Posterior vena cava (tissue), 2 donors: ENCODE measurements at places on chromosomes 7 and 10.

DNA sequence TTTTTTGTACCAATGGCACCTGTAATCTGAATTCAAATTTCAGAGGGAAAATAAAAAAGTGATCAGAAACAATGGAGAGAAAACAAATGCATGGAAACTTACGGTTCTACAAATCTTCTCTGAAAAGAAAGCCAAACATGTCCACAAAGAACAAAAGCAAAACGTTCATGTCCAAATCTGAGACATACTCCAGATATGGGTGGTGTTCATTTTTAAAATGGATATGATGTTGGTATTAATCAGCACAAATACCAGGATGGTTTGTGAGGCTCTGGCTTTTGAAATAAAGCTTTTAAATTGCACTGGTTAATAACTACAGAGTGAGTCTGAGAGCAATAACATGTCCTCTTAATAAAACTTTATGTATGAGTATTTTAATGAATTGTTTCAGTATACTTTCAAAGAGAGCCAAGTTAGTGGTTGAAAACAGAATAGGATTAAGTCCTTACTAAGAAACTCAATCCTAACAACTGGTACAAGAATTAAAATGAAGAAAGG is 366.4 kb downstream of the INHBA start:
- no peak for DNase-seq

DNA sequence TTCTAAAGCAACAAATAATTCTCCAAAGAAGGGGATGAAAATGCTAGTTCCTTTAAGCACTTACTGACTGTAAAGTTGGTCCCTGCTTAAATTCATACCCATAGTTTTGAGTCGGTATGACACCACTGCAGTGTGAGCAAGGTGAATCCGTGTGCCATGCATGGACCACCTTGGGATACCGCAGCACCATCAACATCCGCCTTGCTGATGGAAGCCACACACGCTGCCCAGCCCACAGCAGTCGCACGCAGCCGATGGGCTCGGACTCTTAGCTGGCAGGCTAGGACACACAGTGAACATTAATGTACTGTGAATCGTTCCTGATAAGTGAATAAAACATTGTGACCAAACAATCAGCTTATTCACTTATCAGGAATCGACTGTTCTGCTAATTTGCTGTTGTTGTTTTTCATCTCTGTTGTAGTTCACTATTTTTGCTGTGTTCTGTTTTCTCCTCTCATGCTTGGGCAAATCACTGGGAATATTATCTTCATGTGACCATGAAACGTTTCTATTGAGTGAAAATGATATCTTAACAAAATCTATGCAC is 275.5 kb downstream of the USP6NL start:
- no peak for DNase-seq

GRCh38 chr7:19439517-19439916 is 269.3 kb downstream of the POLR1F start:
- DNase-seq = no peak

GRCh38 chr7:123201901-123202300 is 2.1 kb upstream of the SLC13A1 start:
- DNase-seq = no peak

DNA sequence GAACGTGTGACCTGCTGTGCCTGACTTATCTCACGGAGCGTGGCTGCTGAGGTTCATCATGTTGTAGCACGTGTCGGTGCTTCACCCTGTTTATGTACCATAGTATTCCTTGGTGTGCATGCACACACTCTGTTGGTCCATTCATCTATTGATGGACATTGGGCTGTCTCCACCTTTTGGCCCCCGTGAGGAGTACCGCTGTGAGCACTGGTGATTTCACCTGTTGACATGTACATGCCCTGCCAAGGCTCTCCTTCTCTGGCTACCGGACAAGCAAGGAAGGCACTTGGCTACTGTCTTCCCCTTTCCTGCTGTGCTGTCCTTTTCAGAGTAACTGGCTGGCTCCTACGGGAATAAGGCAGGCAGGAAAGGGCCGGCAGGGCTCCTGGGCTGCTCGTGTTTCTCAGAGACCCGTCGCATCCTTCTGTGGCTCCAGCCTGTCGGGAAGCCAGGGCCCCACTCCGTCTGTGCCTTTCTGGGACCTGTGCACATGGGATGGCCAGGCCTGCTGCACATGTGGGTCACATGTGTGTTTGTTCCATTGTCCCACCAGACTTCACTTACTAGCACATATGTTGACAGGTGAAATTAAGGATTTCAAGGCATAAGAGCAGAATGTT is 17.8 kb upstream of the TBRG4 start:
- DNase-seq = peak; percentile 67

DNA sequence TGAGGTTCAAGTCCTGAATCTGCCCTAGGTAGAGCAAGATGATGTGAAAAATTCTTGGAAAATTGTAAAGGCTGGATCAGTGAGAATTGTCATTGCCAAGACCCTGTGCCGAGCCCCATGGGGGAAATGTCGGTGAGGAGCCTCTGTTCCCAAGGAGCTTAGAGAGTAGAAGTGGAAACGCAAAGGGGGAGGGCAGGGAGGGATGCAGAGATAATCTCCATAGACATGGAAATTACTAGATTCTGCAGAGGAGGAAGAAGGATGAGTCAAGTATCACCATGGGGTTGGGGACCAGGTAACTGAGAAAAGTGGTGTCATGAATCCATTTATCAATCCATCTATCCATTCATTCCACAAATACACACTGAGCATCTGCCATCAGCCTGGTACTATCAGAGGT is 26.0 kb downstream of the DUSP5 start:
- DNase-seq = no peak

GRCh38 chr7:128453836-128454804 is 1.6 kb upstream of the HILPDA start:
- peak; percentile 96 for DNase-seq

DNA sequence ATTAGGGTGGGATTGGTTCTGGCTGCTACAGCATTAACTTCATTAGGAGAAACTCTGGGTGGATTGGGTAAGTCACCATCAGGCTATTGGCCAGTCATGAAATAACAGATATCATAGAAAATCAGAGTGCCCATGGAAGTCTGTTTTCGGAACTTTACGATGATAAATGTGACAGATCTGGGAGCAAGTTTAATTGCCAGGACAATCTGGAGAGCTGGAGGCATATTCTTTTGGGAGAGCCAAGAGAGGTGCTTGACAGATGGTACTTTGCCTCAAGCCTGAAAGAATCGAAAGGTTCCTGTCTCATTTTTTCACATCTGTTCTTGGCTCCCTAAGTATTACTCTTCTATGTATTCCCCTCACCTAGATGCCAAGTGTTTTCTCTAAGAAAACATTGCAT is 369.9 kb downstream of the CNTNAP2 start:
- no peak for DNase-seq

DNA sequence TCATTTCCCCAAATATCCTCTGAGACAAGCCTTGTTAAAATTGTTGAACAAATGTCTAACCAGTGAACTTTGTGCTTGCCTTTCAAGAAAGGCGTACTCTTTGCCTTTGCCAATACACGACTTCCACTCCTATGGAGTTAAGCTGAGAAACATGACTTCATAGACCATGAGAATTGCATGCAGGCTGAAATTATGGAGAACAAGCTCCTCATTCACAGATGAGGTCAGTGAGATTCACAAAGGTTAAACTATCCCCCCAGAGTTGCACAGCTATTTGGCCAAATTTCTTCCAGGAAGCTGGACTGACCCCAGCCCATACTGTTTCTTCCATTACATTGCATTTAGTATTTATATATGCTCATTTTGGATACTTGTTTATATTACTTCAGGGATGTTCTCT is 221.4 kb upstream of the SEMA3C start:
- DNase-seq = no peak

DNA sequence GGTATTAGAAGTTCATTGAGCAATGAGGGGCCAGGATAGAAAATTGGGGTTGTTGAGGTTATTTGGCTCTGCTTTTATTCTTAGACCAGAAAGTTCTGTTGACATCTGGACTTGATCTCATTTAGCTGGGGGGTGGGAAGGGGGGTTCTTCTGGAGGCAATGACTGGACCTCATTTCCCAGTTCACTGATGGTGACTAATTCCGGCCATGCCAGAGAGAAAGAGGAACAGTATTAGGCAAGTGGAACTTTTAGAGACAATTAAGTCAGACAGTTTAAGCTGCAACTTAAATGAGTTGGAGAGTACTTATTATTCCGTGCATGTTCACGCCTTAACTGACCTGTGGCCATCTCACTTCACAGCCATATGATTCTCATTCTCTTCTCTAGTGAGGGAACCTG is 512.5 kb downstream of the REEP3 start:
- no peak for DNase-seq

GRCh38 chr10:3222068-3222467 is 49.5 kb upstream of the PITRM1 start:
- DNase-seq = no peak

DNA sequence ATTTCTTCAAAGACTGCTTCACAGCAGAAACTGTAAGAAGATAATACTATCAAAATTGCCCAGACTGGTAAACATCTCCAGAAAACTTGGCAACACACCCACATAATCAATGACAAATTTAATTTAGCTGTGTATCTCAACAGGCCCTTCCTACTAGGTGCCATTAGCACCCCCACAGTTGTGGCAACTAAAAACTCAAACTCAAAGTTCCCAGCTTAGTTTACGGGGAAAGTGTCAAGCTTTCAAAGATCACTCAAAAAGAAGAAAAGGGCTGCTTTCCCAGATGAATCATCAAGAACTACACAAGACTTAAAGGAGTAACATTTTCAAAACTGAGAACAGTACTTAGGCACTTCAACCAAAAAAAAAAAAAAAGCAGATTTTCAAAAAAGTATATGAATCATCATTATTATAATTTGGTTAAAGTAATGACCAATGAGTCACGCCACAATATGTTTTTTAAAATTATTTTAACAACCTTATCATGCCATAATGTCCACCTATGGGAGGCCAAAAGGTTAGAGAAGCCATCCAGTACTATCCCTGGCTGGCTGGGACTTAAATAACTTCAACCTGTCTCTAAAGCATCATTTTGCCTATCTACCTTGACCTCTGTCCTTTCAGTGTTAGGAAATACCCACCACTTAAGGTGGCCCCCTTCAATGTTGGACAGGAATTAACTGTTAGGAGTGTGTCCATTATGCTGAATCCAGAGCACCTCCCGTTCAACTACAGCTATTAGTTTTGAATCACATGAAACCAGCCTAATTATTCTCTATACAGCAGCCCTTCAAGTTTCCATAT is 90.8 kb downstream of the ZFAND4 start:
- no peak for DNase-seq

- DNase-seq = no peak
These were observed 138.9 kb upstream of the AHR start for GRCh38 chr7:17159500-17160037.

DNA sequence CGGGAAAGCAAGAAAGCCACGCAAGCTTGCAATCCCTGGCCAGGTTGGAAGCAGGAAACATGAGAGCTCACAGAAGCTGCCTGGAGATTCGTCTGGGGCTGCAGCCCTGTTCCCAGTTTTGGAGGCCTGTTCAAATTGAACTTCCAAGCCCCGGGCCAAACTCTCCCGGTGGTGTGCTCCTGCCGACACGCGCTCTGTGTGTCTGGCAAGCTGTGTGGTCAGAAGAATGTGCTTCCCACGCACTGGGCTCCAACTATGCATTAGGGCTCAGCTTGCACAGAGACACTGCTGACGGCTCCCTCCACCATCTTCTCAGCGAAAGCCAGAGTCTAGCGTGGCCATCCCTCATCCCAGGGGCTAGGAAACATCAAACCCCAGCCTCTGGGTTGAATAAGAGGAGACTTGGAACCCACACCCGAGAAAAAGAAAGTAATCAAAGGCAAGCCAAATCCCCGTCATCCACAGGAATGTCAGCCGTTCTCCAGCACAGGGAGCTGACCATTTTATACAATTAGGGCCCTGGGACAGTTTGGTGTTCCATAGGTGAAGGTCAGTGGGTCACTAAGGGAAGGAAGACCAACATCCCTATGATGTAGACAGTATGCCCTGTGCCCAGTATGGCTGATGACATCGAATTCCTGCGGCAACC is 107.2 kb downstream of the FGFR2 start:
- DNase-seq = peak; percentile 4

- no peak for DNase-seq
These were observed 609.0 kb downstream of the SDK1 start for GRCh38 chr7:3910054-3910453.

- DNase-seq = no peak
These were observed 27.1 kb downstream of the TAS2R16 start for GRCh38 chr7:122968389-122968788.

DNA sequence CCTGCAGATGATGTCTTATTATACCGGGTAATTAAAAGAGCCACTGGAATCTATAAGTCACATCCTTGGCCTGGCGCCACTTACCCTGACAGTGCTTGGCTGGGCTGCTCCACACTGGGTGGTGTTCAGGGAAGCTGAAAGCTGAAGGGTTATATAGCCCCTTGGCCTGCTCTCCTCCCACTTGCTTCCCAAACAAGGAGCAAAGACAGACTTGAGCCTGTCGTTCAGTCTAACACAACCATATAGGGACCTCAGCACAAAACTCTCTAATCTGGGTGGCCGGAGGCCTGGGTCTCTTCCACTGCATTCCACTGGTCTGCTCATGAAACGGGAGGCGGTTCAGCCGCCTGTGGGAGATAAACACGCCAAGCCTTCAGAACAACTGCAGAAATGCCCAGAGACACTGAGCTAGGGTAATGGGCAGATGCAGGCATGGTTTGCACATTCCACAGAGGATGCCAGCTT is at the start of gene ACTA2:
ACTA2 (minus strand) TSS at position 127 of the 465 bp plus-strand sequence. CDS start 3,843 bp downstream, outside the sequence.
- peak; percentile 92 for DNase-seq

DNA sequence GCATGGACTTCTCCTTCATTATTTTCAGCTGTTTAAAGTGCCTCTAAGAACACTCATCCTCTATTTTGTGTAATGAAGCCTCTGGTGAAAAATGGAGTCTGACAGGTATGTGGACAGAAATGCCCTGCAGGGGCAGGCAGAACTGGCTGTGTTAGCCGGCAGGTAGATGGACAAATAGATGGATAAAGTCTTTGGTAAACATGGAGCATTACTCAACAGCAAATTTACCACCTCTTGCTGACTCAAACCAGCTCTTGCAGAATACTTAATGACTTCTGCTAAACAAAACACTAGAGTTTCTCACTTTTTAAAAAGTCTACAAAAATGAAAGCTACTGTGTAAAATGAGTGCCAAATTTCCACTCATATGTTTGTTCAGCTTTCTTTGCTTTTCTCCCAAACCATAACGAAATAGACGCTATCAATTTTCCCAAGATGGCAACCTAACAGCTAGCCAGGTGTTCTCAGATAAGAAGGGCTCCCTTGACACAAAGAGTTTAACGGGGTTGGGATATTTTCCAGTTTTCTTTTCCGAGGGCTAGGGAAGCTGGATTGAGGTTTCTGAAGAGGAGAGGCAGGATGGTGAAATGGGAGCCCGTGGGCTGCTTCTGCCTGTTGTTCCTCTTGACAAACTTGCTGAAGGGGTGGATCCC is 71.9 kb upstream of the HABP2 start:
- no peak for DNase-seq

DNA sequence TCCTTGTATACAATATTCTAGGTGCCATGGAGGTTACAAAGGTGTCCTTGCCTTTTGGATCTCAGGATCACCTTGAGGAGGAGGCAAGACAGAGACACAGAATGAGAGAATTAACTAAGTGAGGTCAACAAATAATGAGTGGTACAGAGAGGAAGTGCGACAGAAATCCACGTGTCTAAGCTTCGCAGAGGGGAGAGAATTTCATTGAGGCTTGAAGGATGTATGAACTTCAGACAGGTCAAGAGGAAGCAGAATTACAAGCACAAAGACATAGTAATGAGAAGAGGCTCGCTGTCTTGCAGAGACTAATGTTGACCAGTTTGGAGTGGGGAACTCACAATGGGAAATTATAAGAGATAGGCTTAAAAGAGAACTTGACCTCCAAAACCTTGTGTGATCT is 308.7 kb downstream of the FRMD4A start:
- DNase-seq = no peak

- no peak for DNase-seq
These were observed 85.4 kb downstream of the DOCK4 start for GRCh38 chr7:112120696-112121217.
